NK-92 treated with Interleukin-12 subunit alpha and Interleukin-12 subunit beta, amount 100 ng/mL, for 24 hours (cell line): ENCODE measurements at places on chromosomes 4 and X.

DNA sequence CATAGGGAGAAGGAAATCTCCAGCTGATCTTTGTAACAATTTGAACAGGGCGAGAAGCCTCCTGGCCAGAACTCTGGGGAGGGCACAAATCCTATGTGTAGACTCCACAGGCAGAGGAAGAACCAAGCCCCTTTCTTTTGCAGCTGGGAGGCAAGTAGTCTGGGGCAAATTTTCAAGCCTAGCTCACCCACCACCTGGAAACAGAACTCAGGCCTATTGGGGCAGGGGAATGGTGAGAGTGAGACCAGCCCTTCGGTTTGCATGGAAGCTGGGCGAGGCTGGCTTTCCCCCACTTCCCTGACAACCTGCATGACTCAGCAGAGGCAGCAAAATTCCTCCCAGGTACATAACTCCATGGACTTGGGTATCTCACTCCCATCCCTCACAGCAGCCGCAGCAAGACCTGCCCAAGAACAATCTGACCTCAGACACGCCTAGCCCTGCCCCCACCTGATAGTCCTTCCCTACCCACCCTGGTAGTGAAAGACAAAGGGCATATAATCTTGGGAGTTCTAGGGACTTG is 138.2 kb downstream of the EMCN start:
- no peak for DNase-seq

- DNase-seq: peak; percentile 54
Measured at GRCh38 chrX:20412871-20413486, 146.3 kb upstream of the RPS6KA3 start.

DNA sequence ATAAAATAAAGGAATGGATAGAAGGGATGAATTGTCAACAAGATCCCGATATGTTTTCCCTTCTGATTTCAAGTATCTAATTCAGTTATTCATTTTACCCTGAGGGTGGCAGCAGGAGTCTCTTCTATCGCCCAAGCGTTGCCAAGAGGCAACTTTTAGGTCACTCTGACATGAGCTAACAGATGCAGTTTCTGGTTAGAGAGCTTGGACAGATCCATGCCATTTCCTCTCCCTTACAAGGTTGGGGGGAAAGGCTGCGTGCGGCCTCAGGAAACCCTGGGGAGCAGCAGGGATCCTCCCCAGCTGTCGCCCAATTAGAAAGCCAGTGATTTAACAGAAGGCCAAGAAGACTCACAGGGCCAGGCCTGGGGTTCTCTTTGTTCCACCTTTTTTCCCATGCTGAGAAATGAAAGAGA is 35.3 kb upstream of the WAS start:
- DNase-seq: no peak

- no peak for DNase-seq
Measured at GRCh38 chrX:70436343-70436742, 8.3 kb upstream of the DLG3 start.

DNA sequence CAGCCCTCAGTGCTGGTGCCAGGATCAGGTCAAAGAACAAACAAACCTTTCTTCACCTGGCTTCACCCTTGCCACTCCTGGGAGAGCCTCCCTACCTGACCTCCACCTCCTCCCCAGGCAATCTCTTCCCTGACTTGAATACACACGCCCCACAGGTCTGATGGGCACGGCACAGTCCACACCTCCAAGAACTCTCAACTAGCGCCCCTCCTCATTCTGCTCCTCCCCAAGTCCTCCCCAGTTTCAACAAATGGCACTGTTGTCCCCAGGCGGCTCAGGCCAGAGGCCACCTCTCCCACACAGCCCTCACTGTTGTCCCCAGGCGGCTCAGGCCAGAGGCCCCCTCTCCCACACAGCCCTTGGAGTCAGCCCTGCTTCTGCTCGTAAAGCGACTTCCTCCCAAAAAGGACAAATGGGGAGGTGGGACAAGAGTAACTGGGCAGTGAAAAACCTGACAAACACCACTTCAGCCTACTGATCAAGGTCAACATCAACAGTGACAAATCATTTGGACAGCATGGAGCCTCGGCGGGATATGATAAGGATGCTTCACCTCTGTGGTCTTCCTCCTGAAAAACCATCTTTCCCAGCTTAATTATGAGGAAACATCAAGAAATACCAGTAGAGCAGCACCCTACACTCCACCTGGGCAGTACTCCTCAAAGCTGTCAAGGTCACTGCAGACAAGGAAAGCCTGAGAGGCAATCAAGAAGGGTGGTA is 2.9 kb downstream of the LETM1 start:
- DNase-seq: no peak

DNA sequence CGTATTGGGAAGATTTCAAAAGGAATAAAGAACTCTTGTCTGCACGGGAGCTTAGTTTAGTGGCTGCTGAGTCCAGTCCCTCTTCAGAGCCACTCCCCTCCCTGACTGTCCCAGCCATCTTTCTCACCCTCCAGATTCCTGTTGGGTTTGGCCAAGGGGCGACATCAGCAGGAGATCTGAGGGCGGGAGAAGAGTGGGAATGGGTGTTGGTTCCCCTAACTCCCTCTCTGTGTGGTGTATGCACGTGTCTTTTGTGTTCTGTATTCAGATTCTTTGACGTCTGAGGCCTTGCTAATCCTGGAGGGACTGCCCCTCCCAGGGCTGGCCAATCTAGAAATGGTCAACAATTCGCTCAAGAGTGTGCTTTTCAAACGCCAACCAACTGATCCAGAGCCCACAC is 37.4 kb downstream of the CYTL1 start:
- DNase-seq: no peak

DNA sequence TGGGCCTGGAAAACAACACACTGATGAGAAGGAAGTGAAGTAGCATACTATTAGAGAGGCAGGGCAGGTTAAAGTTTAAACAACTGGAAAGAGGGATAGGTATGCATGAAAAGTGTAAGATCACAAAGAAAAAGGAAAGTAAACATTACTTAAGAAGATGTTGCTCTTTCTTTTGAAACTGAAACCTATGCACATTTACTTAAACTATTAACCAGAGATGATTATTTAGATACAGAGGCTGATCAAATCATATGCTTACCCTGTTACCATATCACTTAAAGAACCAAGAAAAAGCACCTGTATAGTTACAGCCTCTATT is 37.8 kb downstream of the NAP1L5 start:
- no peak for DNase-seq

DNA sequence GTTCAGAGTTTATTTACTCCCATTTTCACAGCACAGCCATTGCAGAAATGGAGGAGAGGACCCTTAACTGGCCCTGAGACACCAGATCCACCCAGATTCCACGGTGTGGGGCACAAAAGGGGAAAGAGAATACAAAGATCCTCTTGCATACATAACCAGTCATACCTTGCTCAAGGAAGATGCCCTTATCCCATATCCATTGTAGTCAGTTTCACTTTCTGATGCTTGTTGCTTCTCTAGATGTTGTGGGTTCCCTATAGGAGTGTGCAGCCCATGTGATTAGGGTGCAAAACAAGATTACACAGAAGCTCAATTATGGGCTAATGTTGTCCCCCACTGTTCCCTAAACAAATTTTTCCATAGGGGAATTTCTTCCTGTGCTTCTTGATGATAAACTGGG is 1309.0 kb upstream of the PABPC4L start:
- DNase-seq: no peak

DNA sequence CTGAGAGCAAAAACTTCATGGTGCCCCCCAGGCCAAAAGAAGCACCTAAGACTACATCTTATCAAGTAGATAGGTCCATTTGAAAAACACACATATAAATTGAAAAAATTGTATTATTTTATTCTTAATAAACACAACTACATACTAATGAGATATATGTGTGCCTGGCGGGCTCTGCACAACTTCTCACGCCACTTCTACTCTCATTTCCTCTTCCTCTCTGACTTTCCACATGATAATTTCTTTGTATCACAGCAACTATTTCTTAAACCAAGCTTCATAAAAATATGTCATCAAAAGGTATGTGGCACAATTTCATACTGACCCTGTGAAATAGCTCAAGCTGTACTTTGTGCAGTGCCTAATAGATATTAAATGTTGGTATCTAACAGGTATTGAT is 10.7 kb upstream of the NPY2R start:
- DNase-seq: no peak

DNA sequence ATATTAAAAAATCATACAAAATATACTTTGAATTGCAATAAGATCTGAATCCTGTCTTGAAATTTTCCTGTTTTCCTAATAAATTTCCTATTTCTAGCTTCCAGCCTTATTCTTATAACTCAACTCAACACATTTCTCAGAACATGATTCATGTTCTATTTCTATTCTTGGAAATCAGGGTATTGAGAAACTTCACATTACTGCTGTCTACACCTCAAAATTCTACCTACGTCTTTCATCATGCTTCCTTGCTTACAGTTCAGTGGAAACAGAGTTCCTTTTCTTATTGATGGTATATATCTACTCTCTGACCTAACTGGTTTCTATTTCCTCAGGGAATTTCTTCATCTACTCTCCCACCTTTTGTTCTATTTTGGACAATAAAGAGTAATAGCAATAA is 2139.0 kb downstream of the ARAP2 start:
- DNase-seq: no peak

- no peak for DNase-seq
Measured at GRCh38 chr4:61201961-61202637, 2.0 kb downstream of the ADGRL3 start.

GRCh38 chr4:57078685-57079521 is 31.3 kb downstream of the IGFBP7 start:
- DNase-seq: no peak

DNA sequence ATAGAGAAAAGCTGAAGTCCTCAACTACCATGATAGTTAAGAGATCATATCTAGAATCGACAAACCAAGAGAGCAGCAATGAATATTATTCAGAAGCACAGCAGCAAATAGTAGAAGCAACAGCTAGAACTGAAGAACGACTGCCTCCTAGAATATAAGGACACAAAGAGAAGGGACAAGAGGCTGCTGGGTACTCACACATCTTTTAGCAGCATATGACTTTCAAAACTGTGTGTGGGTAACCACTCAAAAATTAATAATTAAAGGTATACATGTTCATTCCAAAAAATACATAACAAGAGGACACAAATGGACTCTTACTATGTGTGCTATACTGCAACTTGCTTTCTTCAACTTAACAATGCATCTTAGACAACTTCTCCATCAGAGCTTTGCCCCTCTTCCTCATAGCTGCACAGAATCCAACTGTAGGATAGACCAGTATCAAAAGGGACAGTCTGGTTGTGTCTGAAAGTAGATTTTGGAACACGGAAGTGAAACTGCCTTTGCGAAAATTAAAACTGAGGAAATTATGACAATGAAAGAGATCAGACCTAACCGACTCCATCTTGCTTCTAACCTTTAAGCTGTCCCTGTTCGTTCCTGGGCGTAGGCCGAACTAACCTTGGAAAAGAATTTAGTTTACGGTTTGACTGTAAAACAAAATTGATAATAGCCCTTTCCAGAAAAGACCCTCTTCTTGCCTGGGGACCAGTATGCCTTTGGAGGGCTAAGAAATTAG is 125.7 kb downstream of the SH3KBP1 start:
- no peak for DNase-seq

DNA sequence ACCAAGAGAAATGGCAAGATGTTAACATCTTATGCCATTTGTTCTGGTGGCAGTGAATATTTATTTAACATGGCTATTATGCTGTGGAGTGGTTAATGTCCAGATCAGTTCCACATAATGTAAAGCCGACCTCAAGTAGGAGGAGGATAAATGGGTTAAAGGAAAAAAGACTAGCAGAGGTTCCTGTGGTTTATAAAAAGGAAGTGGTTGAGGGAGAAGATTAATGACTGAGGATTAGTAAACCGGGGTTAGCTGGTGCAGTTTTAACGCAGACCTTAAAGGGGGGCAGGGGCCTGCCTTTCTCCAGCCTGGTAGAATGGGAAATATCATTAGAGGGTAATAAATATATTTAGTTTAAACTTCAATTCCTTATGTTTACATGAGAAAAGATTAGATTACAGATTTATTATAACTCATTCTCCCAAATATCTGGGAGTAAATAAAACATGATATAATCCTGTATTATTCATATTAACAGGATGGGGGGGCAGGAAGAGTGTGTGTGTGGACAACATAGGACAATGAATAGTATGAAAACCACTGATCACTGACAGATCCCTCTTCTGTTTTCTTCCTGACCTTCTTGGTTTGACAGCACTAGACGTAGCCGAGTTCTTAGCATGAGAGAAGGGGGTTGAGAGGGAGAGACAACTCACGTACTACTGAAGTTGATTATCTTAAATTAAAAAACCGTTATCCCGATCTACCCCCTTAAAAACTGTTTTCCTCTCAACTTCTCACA is 124.1 kb upstream of the LIMCH1 start:
- DNase-seq: no peak

DNA sequence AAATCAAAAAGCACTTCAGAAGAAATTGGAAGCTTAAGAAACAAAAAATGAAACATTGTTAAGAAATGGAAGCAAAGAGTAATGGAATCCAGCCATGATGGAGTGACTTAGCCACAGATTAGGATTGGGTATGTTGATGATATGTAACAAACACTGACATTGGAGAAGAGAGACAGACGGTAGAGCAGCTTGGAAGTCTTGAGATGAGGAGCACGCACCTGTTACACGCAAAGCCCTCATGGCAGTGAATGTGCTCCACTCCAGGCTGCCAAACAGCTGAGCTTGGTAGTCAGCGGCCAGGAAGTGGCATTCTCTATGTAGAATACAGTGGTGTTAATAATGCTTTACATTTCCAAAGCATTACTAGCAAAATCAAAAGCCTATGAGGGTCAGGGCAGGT is 56.9 kb upstream of the GPRIN3 start:
- DNase-seq: no peak

DNA sequence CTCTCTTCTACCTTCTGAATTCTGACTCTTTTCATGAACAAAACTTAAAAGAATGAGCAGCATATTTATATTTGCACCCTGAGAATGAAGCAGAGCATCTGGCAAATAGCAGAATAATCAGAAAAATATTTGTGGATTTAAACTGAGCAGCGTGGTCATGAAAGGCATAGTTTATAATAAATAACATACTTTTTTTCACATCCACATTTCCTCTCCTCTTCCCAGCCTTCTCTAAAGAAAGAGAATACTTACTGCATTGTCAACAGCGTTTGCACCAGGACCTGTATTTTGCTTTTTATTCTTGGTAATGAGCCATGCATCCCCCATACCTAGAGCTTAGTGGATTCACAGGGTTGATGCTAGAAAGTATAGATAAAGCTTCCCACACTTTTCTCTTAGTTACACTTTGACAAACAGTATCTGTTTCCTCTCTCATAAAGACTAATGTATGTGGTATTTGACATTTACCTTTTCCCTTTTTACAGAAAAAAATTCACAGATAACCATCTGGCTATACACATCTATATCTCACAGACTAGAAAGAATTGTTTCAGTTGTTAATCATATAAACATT is 131.5 kb downstream of the PRSS12 start:
- no peak for DNase-seq

- no peak for DNase-seq
Measured at GRCh38 chrX:131332331-131332730, 43.2 kb upstream of the IGSF1 start.

GRCh38 chr4:142683503-142683902 is 162.6 kb downstream of the INPP4B start:
- no peak for DNase-seq

- no peak for DNase-seq
Measured at GRCh38 chr4:123675567-123675966, 279.0 kb downstream of the SPRY1 start.
